ENCODE measurements at places on chromosomes 7 and 10.

DNA sequence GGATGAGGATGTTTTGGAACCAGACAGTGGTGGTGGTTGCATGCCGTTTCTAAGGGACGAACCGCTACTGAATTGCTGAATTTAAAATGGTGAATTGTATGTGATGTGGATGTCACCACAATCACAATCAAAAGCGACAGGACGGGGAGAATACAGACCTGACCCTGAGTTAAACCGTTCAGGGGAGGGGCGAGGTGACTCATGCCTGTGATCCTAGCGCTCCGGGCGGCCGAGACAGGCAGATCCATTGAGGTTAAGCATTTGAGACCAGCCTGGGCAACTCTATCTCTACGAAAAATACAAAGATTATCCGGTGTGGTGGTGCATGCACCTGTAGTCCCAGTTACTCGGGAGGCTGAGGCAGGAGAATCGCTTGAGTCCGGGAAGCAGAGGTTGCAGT lies 46.4 kb downstream of the UNCX start:
- no peak for DNase-seq

DNA sequence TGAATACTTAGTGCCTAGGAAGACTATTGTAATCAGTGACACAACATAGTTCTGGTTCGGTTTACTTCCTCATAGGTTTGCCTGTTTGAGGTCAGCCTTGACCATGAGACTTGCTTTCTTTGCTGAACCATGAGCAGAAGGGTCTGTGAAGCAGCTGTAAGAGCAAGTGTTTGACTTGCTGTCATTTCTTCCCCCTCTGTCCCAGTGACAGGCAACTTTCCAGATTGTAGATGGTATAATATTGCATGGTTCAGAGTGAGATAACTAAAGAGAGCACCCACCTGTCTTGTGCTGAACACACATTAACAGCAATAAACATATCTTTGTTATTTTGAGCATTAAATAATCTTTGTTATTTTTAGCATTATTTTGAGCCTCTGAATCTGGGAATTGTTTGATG lies 9.3 kb upstream of the RTKN2 start:
- DNase-seq = no peak

GRCh38 chr10:129993621-129994020 lies 29.5 kb upstream of the EBF3 start:
- no peak for DNase-seq

- no peak for DNase-seq
Observed at GRCh38 chr7:1691601-1692514, 21.8 kb downstream of the ELFN1 start.
